Activated T-cell treated with anti-CD3 and anti-CD28 coated beads, Interleukin-2, amount 50 U/mL, for 48 hours (primary cell): ENCODE measurements at places on chromosomes 13 and 19.

DNA sequence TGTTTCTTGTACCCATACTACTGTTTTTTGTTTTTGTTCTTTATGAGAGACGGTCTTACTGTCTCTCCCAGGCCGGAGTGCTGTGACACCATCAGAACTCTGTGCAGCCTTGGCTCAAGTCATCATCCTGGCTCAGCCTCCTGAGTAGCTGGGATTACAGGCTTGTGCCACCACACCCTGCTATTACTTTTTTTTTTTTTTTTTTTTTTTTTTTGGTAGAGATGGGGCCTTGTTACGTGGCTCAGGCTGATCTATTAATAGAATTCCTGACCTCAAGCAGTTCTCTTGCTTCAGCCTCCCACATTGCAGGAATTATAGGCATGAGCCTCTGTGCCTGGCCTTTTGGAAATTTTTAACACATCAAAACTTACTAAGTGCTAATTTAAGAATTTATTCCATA is 2.9 kb upstream of the ZNF304 start:
- no peak for DNase-seq

- no peak for DNase-seq
Observed at GRCh38 chr13:75610466-75610865, 25.7 kb upstream of the LMO7 start.

DNA sequence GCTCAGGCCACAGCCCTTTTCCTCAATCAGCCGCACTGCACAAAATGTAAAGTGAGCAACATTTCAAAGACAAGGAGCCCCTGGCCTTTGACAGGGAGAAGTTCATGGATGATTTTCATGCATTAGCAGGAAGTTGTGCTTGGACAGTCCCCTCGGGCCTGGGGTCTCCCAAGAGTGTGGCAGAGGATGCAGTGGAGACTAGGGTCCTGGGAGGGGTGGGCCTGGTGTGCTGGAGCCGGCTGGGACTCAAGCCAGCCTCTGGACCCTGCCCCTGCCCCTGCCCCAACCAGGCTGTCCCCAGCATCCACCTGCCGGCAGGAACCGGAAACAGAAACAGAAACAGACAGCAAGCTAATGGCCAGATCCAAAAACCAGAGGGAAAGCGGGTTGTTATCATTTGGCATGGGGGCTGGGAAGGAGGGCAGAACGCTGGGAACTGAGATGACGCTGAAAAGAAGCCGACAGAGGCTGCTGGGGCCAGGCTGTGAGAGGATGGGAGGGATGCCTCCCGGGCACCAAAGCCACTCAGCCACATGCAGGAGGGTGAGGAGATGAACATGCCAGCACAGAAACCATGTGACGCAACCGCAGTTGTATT is 2.3 kb downstream of the GAS6 start:
- DNase-seq: no peak

DNA sequence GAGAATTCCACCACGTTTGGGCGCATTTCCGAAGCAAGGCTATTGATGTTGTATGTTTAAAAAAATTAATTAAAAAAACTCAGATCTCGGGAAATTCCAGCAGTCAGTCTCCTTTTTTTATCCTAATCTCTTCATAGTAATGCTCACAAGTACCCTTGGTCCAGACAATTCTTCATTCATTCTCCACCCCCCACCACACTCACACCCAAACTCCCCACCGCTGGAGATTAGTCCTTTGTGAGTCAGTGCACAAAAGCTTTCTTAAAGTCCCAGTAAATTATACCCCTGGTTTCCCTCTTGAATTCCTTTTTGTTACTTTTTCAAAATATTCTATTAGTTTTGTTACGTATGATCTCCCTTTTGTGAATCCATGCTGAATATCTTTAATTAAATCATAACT is 274.6 kb downstream of the ZNF536 start:
- no peak for DNase-seq

DNA sequence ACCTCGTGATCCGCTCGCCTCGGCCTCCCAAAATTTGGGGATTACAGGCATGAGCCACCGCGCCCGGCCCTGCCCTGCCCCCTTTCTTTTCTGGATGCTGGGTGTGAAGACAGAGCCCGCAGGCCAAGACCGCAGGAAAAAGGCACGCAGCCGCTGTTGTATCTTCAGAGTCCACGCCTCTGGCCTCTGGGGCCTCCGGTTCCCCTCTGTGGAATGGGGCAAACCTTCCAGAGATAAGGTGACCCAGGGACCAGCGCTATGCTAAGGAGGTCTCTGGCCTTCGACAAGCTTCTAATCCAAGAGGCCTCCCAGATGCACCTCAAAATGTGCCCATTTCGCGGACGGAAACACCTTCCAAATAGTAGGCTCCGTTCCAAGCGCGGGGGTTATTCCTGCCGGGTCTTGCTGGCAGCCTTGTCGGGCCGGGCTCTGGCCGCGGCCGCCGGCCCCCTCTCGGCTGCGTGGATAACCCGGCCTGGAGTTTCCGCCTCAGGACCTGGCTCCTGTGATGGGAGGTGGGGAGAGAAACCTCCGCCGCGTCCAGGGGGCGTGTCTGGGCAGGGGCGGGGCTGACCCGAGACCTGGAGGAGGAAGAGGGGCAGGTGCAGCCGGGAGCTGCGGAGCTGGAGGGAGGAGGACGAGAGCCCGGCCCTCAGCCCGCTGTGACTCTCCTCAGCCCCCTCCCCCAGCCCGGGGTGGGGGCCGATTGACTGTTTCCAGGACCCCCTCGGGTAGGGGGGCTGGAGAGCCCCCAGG is 13.1 kb downstream of the TJP3 start:
- peak; percentile 94 for DNase-seq

DNA sequence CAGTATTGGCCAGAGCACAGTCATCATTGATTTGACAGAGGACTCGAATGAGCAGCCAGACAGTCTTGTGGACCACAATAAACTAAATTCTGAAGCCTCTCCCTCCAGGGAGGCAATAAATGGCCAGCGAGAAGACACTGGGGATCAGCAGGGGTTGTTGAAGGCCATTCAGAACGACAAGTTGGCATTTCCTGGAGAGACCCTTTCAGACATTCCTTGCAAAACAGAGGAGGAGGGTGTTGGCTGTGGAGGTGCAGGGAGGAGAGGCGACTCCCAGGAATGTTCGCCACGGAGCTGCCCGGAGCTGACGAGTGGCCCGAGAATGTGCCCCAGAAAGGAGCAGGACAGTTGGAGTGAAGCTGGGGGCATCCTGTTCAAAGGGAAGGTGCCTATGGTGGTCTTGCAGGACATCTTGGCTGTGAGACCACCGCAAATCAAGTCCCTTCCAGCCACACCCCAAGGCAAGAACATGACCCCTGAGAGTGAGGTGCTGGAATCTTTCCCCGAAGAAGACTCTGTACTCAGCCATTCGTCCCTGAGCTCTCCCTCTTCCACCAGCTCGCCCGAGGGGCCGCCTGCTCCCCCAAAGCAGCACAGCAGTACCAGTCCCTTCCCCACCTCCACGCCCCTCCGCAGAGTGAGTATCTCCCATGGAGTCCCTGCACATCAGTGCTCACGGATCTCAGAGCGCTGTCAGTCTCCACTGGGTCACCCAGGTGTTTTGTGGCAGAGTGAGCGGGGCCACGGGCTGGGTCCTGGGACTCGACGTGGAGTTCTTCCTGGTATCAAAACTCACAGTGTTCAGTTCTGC is 6.9 kb downstream of the CHAF1A start:
- no peak for DNase-seq

DNA sequence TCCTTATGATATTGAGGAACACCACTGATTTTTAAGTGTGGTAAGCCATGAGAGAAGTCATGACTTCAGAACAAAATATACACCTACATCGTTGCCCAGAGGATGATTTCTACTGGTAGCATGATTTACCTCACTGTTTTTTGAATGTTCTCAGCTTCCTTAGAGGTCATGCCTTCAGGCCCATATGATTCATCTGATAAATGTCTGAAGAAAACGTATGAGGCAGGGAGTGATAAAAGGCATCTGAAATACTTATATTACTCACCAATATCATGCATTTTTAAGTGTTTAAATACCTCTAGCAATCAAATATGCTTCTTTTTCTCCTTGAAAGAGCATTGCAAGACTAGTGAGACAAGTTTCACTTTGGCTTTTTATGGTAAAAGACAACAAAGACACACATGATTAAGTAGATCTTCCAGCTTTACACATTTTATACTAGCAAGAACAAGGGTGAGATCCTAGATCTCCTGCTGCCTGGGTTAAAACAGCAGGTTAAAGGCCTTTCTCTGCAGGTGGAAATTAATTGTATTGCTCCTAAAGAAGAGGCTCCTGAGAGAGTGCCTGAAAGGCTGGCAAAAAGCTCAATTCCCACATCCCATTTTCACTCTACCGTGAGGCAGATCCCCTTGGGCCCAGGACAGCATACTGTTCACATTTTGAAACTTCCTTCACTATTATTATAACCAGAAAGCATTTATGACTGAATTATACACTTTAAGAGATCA is 432.4 kb downstream of the SLITRK1 start:
- no peak for DNase-seq

- no peak for DNase-seq
Observed at GRCh38 chr13:95783747-95784146, 106.8 kb downstream of the DNAJC3 start.

DNA sequence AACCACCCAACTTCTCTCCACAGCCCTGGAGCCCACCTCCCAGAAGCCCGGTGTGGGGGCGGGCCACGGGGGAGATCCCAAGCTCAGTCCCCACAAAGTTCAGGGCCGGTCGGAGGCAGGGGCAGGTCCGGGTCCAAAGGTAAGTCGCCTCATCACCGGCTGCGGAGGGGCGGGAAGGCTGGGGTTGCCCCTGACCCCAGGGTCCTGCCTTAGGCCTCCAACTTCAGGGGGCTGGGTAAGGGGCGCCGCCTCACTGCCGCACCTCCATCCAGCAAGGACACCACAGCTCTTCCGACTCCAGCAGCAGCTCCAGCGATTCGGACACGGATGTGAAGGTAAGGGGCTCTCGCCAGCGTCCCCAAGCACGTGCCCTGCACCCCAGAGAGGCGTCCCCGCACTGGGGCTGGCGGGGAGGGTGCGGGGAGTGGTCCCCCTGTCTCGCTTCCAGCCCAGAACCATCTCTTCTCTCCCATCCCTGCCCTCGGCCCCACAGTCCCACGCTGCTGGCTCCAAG is 358 bp downstream of the C19orf33 start:
- no peak for DNase-seq

- no peak for DNase-seq
Observed at GRCh38 chr19:29499921-29500590, 25.7 kb upstream of the VSTM2B start.

- no peak for DNase-seq
Observed at GRCh38 chr19:16198370-16198651, 600 bp downstream of the AP1M1 start.

DNA sequence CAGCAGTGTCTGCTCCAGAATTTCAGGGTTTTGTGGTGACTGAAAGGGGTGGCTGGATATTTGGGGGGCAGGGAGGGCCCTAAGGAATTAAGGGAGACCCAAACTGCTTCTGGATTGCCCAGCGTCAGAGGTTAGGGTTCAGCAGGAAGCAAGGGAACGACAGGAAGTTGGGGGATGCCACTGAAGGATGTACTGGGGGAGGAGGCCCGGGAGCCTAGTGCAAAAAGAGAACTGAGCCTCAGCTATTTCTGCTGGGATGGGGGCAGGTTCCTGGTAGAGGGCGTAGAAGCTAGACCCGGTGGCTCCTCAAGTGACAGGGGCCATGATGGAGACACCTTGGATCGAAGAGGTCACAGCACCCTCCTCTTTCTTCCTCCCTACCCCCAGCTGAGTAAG is 1.1 kb downstream of the CYP2S1 start:
- no peak for DNase-seq
